ENCODE measurements at places on chromosomes 2 and 18. TPM values are rescaled to one million over a fixed set of nuclear protein-coding genes. Genes with fewer than 3 reads are reported as not detected.

Gene CAD
- total RNA-seq, result 63.4 TPM

Gene DTNA
- total RNA-seq, result 7.3 TPM

Gene ATP6V1C2
- total RNA-seq, result 6.0 TPM

Gene SULT1C2
- total RNA-seq, result not detected

Gene LYPD6
- 1.8 TPM for total RNA-seq

Gene SLC20A1
- total RNA-seq, result 18.4 TPM

DNA sequence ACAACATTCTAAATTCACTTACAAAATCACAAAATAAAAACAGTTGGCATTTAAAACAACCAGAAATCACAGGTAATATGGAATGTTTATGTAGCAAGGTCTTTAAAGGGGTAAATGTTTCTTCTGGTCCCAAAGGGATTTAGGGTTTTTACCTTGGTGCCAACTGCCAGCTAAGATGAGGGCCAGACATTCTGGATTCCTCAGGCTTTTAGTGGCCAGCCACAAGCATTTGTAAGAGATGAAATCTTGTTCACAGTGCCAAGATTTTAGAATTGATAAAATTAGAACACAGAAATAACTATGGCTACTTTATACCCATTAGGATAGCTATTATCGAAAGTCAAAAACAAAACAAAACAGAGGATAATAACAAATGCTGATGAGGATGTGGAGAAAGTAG, 60.4 kb upstream of the CDKL4 start:
- no peak for DNase-seq

GRCh38 chr2:59044736-59045135, 803.6 kb upstream of the FANCL start:
- DNase-seq, result no peak

GRCh38 chr18:51121597-51121857, 76.0 kb downstream of the MEX3C start:
- DNase-seq, result no peak

DNA sequence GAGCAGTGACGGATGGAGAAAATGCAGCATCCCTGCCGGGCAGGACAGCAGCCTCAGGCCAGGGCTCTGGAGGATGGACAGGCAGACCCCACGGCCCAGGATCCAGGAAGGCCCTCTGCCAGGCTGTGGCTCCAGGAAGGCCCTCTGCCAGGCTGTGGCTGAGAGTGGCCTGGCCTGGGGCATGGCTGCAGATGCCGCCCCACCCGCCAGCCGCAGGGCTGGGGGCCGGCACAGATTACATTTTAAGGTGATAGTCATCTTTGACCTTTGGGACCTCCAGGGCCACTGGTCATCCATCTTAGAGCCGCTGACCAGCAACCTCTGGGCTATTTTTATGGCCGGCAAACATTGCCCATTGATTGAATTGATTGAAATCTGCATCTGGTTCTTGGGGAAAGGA, 98.0 kb upstream of the BOD1L2 start:
- DNase-seq, result no peak

DNA sequence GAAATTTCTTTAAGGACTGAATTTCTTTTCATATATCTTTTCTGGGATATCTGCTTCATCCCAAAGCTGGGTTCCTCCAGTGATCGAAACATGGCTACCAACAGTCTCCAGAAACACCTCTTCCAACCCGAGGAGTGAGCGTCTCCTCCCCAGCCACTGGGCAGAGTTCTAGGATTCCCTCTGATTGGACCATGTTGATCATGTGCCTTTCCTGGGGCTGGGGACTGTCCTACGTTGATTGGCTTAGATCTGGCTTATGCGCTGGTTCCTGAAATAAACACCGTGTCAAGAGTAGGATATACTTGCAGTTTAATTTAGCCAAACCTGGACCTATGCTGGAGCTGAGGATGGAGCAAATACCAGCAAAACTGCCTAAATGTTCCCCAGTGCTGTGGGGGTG, 55.5 kb upstream of the SLC16A14 start:
- DNase-seq, result no peak

DNA sequence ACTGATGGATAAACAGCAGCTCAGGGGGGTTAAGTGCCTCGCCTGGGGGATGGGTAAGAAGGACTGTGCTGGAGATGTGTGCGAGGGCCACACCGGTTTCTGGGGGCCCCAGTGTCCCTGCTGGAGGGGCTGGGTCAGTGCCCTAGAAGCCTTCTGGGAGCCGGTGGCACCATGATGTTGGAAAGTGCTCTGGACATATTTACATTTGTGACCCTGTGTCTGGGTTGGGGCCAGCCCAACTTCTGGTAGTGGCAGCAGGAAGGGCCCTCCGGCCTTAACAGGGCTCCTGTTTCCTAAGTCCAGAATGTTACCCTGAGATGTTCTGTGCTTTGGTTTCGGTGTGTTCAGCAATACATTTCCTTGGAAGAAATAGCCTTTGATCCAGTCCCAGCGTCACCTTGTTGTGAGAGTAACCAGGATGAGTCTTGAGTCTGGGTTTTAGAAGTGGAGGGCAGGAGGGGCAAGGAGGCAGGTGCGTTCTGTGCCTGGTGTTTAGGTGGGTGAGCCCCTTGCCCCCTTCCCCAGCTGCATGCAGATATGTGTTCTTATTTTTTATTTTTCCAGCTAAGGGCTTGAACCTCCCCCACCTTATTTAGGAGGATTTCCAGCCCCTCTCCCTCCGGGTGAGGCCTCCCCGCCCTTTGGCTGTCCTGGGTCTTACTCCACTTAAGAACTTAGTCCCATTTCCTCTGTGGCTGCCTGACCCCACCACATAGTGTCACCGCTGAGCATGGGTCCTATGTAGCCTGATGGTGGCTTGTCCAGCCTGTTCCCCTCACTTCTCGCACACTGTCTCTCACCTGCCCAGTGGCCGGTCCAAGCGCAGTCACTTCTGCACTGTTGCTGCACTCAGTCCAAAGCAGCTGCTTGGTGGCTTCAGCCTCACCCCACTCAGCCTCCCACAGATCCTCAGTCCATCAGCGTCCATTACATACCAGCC, 132.7 kb upstream of the HS6ST1 start:
- peak; percentile 3 for DNase-seq

GRCh38 chr18:23950644-23951043, 63.9 kb upstream of the TTC39C start:
- no peak for DNase-seq

DNA sequence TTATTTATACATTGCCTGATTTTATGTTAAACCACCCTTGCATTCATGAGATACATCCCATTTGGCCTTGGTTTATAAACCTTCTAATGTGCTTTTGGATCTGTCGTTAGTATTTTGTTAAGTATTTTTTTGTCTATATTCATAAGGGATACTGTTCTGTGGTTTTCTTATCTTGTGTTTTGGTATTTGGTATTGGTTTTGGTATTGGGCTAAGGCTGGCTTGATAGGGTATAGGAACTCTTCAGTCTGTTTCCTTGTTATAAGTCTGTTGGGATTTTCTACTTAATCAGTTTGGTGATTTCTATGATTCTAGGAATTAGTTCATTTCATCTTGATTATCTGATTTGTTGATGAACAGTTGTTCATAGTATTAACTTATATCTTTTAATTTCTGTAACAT, 49.2 kb downstream of the RELCH start:
- no peak for DNase-seq

DNA sequence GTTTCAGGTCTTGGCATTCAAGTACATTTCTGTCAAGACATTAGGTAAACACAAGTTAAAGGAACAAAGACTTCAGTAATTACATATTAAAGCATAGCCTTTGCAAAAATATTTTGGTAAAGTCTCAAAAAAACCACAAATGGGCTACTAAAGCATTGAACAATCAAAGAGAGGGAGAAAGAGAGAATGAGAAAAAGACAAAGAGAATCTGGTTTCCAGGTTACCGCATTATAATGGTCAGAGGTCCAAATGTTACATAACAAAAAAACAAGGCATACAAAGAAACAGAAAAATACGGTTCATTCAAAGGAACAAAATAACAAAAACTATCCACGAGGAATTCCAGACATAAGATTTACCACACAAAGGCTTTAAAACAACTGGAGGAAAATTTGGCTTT, 327.9 kb downstream of the AKAIN1 start:
- no peak for DNase-seq

- no peak for DNase-seq
These were observed 138.6 kb downstream of the GLI2 start for GRCh38 chr2:120873958-120874887.

GRCh38 chr18:448116-448790, 52.2 kb downstream of the COLEC12 start:
- DNase-seq, result no peak

DNA sequence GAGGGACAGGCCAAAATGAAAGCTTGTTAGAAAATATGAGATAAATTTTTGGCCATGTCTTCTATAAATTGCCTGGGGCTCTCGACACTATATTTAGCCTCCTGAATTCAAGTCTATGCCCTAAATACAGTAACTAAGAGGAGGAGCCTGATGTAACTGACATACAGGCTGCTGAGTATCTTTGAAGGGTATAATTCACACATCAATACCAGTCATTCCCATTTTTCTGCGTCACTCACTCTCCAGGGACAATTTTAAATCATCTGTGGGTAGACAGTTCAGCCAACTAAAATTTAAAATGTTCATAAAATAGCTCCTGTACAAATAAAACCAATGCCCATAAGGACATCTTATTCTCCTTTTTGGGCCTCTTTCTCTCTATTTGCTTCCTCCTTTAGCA, 105.9 kb downstream of the AP1S3 start:
- DNase-seq, result no peak

- DNase-seq, result no peak
These were observed 6.7 kb upstream of the GPR55 start for GRCh38 chr2:230931556-230932231.

DNA sequence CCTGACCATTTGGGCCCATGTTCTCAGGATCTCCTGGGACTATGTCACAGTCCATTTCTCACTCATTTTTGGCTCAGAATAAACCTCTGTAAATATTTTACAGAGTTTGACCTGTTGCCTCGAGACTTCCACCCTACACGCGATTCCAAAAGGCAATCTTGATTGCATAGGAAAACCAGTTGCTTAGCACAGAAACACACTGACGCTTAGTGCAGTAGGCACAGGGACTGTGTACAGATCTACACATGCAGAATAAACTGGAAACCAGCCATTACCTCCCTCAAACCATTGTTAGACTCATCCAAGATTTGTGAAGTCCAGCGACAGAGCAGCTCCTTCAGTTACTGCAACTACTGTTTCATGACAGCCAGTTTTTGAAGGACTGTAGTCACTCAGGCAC, 73.0 kb downstream of the NCKAP5 start:
- no peak for DNase-seq

- DNase-seq, result no peak
These were observed 1061.5 kb downstream of the CNTNAP5 start for GRCh38 chr2:125086313-125087184.

DNA sequence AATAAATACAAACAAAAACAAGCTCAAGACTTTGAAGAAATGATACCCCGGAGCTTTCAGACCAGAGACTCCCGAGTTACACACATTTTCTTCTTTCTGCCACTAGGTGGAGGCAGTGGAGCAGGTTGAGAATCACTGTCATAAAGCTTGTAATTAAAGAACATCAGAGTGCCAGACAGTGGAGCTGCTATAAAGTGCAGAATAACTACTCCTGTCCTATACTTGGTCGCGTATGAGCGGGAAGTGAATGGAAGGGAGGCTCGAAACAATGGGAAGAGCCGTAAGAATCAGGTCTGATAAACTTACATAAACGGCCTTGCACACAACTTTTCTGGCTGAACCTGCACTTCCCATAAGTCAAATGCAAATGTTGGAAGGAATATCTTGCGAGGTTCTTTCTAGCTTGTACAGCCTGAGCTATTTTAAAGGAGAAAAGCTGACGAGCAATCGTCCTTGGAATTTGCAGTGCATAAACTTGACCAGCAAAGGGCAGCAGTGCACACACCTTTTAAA, 189.0 kb downstream of the RPIA start:
- no peak for DNase-seq

- no peak for DNase-seq
These were observed 27.7 kb upstream of the LYPD1 start for GRCh38 chr2:132697556-132698205.

DNA sequence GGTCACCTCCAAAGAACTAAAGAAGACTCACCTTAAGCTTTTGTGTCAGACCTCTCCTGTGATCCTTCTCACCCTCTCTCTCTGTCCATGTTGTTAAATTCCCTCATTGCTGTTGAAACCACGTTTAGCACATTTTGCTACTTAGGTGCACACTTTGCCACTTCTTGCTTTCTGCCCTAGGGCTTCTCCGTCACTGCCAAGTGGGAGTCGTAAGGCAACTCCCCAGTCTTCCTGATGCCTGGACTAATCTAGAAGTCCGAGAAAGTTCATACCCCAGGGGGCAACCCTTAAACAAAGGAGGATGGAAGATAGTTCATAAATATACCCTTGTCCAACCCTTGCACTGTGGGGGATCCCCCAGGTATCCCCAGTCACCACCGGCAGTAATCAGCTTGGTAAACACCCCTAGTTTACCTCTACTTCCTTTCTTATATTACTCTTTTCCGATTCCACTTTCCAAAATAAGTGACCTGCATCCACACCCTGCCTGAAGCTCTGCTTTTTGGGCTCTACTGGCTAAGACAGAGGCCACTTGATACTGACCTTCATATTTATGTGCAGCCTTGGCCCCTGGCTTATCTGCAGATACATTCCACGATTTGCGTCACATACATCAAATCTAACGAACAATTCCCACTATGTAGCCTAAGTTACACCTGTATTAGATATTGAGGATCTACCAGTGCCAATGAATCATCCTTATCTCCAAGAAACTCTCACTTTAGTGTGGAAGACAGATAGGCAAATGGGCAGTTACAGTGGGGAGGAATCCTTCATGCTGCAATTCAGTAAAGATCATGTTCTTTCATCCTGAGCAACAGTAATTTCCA, 776.2 kb downstream of the RNF144A start:
- DNase-seq, result no peak

- DNase-seq, result no peak
These were observed 45.3 kb downstream of the BMP10 start for GRCh38 chr2:68825866-68826265.

- no peak for DNase-seq
These were observed 497.8 kb downstream of the EIPR1 start for GRCh38 chr2:2879781-2880180.

DNA sequence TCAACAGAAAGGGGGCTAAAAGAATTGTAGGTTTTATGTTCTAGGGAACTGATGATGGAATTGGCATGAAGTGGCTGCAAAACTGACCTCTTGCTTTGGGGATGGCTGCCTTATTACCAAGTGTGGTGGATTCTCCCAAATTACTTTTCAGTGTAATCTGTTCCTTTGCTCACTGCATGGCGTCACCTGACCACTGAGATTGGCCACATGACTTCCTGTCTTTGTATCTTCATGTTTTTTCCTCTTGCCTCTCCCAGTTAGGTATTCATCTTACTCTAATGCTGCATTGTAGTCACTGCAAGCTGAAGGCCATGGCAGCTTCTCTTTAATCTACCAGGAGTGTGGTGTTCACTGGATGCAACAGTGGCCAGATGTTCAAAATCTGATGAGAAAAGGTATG, 257.7 kb upstream of the TNP1 start:
- DNase-seq, result no peak
